ENCODE measurements at places on chromosomes 3 and 15.

DNA sequence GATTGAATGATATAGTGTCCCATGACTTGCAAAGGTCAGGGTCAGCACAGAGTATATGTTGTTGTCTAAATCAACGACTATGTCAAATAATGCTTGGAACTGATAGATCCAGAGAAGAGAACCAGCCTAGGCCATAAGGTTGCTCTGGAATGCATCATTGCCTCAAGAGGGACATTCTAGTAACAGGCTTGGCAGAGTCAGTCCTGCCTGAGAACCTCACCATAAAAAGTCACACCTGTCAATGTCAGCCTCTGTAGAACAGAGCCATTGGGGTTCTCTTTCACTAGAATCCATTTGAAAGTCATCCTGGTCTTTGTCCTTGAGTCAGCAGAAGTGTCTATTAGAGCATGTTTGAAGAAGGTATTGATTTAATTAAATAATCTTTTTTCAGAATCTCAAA, 31.4 kb upstream of the UBE3A start:
- H3K4me1 ChIP-seq: peaks cover 22% of the 10 kb centered on the region
- no peak overlapping the region for H3K27ac ChIP-seq
- DNase-seq: no peak

DNA sequence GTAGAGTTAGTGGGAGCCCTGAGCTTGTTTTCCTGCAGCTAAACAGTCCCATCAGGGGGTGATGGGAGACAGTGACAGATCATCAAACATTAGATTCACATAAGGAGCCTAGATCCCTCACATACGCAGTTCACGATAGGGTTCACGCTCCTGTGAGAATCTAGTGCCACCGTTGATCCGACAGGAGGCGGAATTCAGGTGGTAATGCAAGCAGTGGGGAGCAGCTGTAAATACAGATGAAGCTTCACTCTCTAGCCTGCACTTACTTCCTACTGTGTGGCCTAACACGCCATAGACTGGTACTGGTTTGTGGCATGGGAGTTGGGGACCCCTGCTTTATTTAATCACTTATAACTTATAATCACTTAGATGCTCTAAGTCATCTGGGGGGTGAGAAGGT, 179.1 kb downstream of the AKAP13 start:
- no peak for DNase-seq
- H3K27me3 ChIP-seq: no peaks in the 10 kb centered on the region
- H3K36me3 ChIP-seq: peaks cover 44% of the 10 kb centered on the region
- no peak overlapping the region for H3K4me3 ChIP-seq
- no peak overlapping the region for H3K27ac ChIP-seq

- no peaks in the 10 kb centered on the region for H3K36me3 ChIP-seq
- no peak overlapping the region for H3K27ac ChIP-seq
- peaks cover 2% of the 10 kb centered on the region for H3K4me1 ChIP-seq
- DNase-seq: no peak
- H3K27me3 ChIP-seq: peaks cover 31% of the 10 kb centered on the region
Observed at GRCh38 chr3:25429361-25430286, 1.6 kb downstream of the RARB start.

DNA sequence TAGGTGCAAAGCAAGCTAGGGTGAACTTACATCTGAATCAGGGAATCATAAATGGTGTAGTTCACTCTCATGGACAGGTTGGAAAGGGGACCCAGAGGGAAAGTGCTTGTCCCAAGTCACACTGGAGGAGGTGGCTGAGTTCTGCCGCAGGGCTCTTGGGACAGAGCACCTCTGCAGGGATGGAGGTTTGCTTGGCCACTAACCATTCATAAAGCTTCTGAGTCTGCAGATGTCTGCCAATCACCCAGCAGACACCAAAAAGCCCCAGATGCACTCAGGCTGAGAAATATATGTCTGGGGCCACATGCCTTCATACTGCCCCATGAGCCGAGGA, 17.9 kb upstream of the RTP2 start:
- DNase-seq: no peak
- H3K27me3 ChIP-seq: no peaks in the 10 kb centered on the region
- H3K4me1 ChIP-seq: no peaks in the 10 kb centered on the region
- H3K36me3 ChIP-seq: peaks cover 62% of the 10 kb centered on the region
- H3K27ac ChIP-seq: no peak overlapping the region

GRCh38 chr15:74798388-74799254, 14.0 kb upstream of the LMAN1L start:
- H3K4me3 ChIP-seq: no peak overlapping the region
- no peak for DNase-seq
- H3K27ac ChIP-seq: no peak overlapping the region
- H3K36me3 ChIP-seq: peaks cover 36% of the 10 kb centered on the region
- peaks cover 18% of the 10 kb centered on the region for H3K4me1 ChIP-seq

DNA sequence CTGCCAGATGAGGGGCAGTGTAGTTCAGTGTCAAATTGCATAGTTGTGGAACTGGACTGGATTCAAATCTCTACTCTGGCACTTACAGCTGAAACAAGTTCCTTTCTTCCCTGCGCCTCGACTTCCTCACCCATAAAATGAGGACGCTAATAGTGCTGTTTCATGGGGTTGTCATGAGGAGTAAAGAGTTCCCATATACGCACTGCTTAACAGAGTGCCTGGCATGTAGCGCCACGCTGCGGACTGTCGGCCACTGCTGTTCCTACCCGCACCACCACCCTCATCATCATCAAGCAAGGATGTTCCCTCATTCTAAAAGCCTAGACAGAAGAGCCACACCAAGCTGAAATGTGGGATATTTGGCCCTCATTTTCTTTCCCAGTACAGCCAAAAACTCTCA, 91.9 kb downstream of the CHDH start:
- H3K4me3 ChIP-seq: no peak overlapping the region
- H3K36me3 ChIP-seq: no peaks in the 10 kb centered on the region
- DNase-seq: no peak
- H3K27ac ChIP-seq: no peak overlapping the region
- H3K4me1 ChIP-seq: no peaks in the 10 kb centered on the region
- H3K27me3 ChIP-seq: peaks cover 30% of the 10 kb centered on the region

All from MCF 10A (cell line).